ENCODE measurements at places on chromosomes 7 and 10. TPM values are rescaled to one million over a fixed set of nuclear protein-coding genes. Genes with fewer than 3 reads are reported as not detected.

The PITX3 gene
- total RNA-seq, result 0.32 TPM

The CXCL12 gene
- total RNA-seq, result 0.13 TPM

The EMX2 gene
- total RNA-seq, result not detected

The CRHR2 gene
- total RNA-seq, result not detected

The PCGF6 gene
- total RNA-seq, result 13.3 TPM

The SRRM3 gene
- 5.6 TPM for total RNA-seq

The ACSM6 gene
- total RNA-seq, result not detected

The FKBP6 gene
- not detected for total RNA-seq

The AP4M1 gene
- total RNA-seq, result 16.7 TPM

The KLF14 gene
- not detected for total RNA-seq

The CYREN gene
- total RNA-seq, result 65.3 TPM

The UROS gene
- 60.7 TPM for total RNA-seq

The TUBB8 gene
- total RNA-seq, result not detected

The SYT15 gene
- total RNA-seq, result 2.7 TPM

The HACD1 gene
- 56.4 TPM for total RNA-seq

The ADRB1 gene
- 0.94 TPM for total RNA-seq

The CUBN gene
- 0.05 TPM for total RNA-seq

The CLRN3 gene
- not detected for total RNA-seq

The AGBL3 gene
- total RNA-seq, result 1.1 TPM

The PTCD1 gene
- total RNA-seq, result 7.3 TPM

The BEND7 gene
- total RNA-seq, result 12.0 TPM

The EPO gene
- total RNA-seq, result not detected

The NRG3 gene
- not detected for total RNA-seq

The FOXP2 gene
- total RNA-seq, result not detected

The TBX20 gene
- total RNA-seq, result 2.4 TPM

The AEBP1 gene
- not detected for total RNA-seq

The FLNC gene
- total RNA-seq, result 4.0 TPM

The NPTX2 gene
- not detected for total RNA-seq

The ADGRA1 gene
- total RNA-seq, result 0.02 TPM

The WDR86 gene
- 0.17 TPM for total RNA-seq

The CD36 gene
- not detected for total RNA-seq

The ARPC1A gene
- total RNA-seq, result 134 TPM

The HHEX gene
- 15.9 TPM for total RNA-seq

The SPDYE2 gene
- total RNA-seq, result not detected

The C10orf95 gene
- total RNA-seq, result 0.34 TPM

The RSPH10B gene
- total RNA-seq, result not detected
